ENCODE measurements at places on chromosomes 4 and X.

DNA sequence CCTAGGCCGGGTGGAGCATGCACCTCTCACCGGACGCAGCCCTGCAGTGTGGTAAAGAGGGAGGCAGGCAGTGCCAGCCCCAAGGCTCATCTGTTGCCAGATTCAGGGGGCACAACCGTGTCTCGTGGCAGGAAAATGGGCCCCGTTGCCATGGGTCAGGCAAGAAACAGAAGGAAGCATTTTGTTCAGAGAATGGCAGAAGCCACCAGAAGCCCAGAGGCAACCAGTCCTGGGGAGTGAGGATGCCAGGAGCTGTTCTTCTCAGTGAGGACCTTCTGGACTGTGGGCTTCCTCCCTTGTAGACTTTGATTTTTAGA, 12.5 kb upstream of the UVSSA start:
- DNase-seq = no peak

DNA sequence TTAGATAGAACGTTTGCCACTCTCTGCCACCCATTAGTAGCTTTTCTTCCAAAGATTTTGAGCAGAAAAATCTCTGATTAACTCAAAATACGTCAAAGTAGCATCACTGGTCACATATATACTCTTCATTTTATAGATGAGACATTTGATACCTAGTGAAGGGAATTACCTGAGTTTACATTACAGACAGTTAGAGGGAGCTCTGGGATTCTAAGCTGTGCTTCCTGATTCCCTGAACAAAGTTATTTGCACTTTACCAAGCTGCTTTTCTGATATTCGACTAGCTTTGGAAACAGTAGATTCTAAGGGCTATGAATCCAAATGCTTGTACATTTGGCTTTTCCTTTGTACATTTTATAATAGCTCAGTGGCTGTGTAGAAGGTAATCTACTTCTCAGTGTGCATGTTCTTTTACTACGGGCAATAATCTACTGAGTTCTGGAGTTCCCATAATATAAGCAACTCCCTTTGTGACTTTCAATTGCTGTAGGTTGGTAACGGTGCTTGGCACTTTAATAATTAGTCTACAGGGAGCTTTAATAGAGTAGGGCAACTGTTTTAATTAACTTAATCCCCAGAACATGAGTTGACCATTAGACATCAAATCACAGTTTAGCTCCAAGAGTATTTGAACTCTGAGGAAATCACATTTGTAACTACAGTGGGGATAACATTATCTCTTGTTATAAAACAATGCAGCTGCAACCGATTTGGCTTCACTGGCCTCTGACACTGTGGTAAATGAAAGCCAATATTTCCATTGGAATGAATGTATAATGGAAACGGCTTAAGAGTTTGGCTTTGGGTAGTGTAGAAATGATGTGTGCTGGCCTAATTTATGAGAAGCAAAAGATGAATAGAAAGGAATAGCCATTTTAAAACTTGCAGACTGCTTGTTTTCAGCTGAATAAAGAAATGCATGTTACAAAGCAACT, 1602.4 kb downstream of the STIM2 start:
- DNase-seq = no peak

- no peak for DNase-seq
Observed at GRCh38 chrX:110241816-110242215, 76.1 kb downstream of the AMMECR1 start.

- no peak for DNase-seq
Observed at GRCh38 chr4:78650106-78651024, 98.8 kb downstream of the ANXA3 start.

DNA sequence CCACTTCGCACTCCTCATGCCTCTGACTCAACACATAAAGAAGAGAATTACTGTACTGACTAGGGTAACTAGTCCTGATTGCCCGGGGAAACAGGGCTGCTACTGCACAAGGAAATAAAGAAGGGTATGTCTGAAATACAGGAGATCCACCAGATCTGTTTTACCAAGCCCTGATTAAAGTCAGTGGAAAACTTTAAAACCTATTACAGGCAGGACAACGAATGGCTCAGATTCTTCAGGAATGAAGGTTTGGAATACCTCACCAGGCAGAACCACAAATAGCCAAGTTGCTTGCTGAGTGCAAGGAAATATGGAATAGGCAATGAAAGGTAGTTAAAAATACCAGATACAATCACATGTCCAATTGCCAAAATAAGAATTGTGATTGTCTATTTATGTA, 17.3 kb downstream of the LAMTOR3 start:
- no peak for DNase-seq

DNA sequence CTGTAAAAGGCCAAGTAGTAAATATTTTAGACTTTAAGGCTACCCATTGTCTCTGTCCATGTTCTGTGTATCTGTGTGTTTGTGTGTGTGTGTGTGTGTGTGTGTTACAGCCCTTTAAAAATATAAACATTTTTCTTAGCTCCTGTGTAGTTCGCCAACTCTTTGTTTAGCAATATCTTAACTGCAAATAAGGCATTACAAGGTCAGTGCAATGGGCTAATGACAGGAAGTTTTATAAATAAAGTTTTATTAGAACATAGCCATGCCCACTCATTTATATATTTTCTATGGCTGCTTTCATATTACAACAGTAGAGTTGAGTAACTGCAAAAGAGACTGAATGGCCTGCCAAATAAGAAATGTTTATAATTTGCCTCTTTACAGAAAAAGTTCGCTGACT, 5.9 kb upstream of the SLC7A11 start:
- no peak for DNase-seq

Measured in non-pigmented ciliary epithelial cell (primary cell).